Brain (organoid and tissue), 16 donors: ENCODE measurements at places on chromosomes 2 and 18.

DNA sequence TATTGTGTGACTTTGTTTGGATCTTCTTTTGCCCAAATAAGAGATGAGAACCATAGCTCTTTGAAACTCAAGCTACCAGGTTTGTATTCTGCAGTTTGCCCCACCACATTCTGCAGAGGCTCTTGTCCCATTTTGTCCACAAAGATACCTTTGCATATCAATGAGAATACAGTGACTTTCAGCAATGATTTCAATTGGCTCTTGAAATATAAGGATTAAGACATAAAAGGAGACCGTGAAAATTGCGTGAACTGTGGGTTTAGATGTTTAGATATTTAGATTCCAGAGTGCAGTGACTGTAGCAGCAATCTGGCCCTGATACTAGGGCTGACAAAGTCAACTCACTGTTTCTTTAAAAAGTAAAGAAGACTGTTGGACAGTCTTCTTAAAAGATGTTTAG lies 146.6 kb upstream of the SP5 start:
- DNase-seq = no peak

GRCh38 chr18:13353084-13353823 lies 134.7 kb downstream of the LDLRAD4 start:
- DNase-seq = no peak

DNA sequence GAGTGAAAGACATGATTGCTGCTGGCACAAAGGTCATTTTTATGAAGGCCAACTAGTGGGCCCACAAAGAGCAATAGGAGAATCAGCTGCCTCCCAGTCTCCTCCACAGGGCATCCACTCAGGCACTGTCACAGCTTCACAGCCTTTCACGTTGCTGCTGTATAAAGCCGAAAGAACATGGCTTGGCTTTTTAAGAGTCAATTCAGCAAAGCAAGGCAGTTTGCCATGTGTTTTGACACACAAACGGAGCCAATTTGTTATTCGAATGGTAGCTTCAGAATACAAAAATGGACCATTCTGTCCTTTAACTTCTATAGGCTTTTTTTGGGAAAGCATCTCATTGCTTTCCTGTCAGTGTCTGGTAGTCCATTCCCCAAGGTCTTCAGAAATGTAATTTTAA lies 283.4 kb upstream of the PARD3B start:
- peak; percentile 94 for DNase-seq

GRCh38 chr2:60465736-60466135 lies 87.7 kb downstream of the BCL11A start:
- no peak for DNase-seq

DNA sequence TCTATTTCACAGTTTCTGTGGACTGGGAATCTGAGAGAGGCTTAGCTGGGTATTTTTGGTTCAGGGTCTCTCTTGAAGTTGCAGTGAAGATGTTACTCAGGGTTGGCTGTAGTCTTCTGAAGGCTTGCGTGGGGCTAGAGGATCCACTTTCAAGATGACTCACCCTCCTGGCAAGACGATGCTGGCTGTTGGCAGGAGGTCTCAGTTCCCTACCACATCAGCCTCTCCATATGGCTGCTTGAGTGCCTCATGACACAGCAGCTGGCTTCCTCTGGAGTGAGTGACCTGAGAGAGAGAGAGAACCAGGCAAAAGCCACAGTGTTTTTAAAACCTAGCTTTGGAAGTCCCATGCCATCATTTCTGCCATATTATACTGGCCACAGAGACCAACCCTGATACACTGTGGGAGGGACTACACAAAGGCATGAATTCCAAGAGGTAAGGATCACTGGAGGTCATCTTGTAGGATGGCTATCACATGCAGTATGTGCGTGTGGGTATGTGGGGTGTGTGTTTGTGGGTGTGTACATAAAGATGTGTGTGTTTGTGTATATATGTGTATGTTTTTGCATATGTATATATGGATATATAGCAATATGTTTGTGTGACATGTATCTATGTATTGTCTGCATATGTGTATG lies 25.1 kb downstream of the DNPEP start:
- no peak for DNase-seq

DNA sequence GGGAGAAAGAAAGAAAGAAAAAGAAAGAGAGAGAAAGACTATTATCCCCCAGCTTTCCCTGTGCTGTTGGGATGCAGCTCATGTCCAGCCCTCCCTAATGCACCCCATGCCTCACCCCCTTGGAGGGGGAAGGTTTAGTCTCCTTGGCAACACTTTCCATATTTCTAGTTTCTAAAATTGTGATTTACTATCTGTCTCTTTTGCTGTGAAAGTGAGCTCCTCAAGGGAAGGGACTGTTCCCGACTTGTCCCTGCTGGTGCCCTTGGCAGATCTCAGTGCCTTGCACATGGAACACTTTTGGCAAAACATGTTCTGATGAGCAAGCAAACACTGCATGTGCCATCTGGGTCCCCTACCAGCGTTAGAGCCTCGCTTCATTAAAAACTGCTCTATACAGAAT lies 11.7 kb upstream of the NAPG start:
- peak; percentile 93 for DNase-seq

- no peak for DNase-seq
Observed at GRCh38 chr2:175097297-175097696, 70.7 kb downstream of the ATF2 start.

- no peak for DNase-seq
Observed at GRCh38 chr2:238313289-238313990, 6.9 kb upstream of the TRAF3IP1 start.

GRCh38 chr18:36493349-36494159 lies 196.0 kb downstream of the FHOD3 start:
- DNase-seq = no peak
